ENCODE measurements at places on chromosomes 11 and 22. TPM values are rescaled to one million over a fixed set of nuclear protein-coding genes. Genes with fewer than 3 reads are reported as not detected.

DNA sequence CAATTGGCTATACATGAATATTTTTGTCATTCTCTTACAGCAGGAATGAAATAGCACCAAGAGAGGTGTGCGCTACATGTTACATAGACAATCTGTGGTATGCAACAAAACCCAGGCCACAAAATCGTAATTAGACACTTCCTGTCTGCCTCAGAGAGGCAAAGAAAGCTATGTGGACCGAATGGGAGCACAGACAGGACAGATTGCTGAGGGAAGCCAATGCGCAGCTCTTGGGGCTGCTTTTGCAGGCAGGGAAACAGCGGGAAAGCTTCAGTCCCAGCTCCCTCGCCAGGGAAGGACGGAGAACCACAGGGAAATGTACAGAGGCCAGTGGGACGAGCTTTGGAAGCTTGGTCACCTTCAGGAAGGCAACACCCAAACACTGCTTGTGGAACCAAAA lies 40.9 kb downstream of the SERPINH1 start:
- DNase-seq: no peak

Gene SCGB1A1
- not detected for total RNA-seq

DNA sequence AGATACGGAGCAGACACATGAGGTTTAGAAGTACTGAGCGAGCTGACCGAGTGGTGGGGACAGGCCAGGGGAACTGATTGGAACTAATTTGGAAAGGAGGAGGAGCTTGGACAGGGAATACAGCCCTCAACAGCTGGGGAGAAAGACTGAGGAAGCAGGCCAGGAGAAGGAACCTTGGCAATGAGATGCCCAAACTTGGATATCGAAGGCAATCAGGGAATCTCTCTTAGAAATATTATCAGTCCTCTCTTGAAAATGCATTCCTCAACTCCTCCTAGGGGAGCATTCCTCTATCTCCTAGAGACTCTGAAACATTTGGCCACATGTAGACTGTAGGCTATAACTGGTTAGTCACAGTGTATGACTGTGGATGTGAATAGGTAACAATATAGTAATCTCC lies 284.6 kb downstream of the GUCY1A2 start:
- DNase-seq: no peak

DNA sequence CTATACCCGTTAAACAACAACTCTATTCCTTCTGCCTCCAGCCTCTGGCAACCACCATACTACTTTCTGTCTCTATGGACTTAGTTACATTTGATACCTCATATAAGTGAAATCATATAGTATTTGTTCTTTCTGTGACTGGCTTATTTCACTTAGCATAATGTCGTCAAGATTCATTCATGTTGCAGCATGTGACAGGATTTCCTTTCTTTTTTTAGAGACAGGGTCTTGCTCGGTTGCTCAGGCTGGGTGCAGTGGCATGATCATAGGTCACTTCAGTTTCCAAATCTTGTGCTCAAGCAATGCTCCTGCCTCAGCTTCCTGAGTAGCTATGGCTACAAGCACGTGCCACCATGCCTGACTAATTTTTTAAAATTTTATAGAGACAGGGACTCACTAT lies 29.4 kb upstream of the SORL1 start:
- DNase-seq: no peak

GRCh38 chr11:63849691-63850090 lies 10.8 kb downstream of the MARK2 start:
- no peak for DNase-seq

GRCh38 chr11:83723999-83724398 lies 437.8 kb upstream of the CCDC90B start:
- no peak for DNase-seq
